ENCODE measurements at places on chromosomes 16 and 17. TPM values are rescaled to one million over a fixed set of nuclear protein-coding genes. Genes with fewer than 3 reads are reported as not detected.

The RAB11FIP4 gene
- total RNA-seq = under 0.01 TPM

The ZNF319 gene
- total RNA-seq = 5.5 TPM

The RABEP1 gene
- 37.4 TPM for total RNA-seq

The MPP2 gene
- 1.3 TPM for total RNA-seq

The SLFN12L gene
- total RNA-seq = not detected
